ENCODE measurements at places on chromosomes 12 and 14.

DNA sequence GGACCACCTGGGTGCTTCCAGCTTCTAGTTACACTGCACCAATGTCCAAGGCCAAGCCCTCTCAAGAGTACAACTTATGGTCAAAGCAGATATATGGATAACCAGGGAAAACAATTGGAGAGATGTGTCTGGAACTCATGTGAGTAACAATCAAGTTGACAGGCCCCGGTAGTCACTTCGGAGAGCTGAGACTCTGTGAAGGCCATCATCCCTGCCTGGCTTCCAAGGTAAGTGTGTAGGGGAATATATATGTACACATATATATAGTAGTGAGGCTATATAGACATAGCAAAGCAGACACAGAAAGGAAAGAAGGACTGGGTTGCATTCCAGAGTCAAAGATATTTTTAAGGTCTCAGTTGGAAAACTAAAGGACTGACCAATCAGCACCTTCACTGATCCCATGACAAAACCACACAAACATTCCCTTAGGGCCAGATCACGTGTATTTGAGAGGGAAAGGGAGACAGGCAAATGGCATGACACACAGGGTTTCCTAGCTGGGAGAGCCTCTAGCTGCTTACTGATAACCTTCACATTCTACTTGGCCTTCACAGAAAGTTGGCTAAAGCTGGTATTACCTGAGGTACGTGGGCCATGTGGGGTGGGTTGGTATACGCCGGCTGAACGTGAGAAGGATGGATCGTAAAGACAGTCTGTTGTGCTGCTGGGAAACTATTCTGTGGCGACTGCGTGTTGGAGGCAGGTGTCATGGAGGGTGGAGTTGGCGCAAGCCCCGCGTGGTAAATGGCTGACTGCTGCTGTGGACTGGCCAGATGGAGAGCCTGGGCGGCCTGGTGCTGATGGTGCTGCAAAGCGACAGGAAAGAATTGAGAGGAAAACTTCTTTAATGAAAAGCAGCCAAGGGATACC is 50.0 kb downstream of the SH2B3 start:
- DNase-seq: no peak

DNA sequence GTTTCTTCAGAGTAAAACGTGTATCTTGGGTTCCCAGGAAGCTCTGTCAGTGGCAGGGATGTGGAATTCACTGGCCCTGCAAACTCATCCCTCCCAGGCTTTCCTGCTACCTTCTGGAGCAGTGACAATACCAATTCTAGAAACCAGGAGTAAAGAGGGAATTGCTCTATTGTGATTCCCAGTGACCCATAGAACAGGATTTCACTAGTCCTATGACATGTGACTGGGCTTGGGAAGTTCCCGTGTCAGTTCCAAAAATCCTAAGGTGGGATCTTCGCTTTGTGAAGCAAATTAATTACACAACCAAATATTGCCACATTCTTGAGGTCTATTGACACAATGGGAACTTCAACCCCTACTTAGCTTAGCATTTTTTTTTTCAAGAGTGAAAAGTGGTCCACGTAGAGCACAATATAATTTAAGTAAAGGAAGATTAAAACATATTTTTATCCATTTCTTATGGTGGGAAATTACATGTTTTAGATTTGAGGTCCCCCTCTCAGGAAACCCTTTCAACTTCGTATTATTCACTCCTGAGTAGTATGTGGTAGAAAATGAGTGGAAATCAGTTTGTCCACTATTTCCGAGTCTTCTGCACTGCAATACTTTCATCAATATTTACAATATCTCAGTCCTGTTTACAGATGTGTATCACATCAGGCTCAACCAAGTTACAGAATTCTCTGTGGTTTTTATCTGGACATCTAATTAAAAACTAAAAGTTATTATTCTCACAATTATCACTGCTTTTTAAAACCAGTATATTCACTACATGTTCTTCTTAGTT is 88.9 kb upstream of the SOX5 start:
- DNase-seq: no peak

DNA sequence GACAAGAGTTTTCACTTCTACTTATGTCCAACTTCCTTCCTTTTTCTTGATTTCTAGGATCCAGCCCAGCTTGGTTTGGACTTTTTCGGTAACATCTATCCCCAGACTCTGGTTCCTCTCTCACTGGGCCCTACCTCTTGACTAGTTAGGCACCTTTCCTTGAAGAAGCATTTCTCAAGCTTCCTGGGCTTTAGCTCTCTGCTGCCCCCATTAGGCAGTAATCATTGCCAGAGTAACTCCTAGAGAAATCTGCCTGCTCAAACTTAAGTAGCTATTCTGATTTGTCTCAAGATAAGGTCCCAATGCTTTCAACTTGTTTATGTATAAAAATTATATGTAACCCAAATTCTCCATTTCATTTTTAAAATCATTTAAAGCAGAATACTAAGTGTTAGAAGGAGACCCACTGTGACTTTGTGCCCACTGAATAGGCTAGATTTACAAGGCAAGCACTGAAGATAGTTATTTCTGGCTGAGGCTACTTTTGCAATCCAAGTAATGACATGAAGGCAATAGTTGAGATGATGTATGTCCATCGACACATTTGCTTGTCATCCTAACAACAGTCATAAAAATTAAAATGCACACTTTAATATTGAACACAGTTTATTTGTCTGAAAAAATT is 275.0 kb upstream of the G2E3 start:
- no peak for DNase-seq

GRCh38 chr12:52096332-52097044 is 17.0 kb downstream of the SMIM41 start:
- DNase-seq: no peak

DNA sequence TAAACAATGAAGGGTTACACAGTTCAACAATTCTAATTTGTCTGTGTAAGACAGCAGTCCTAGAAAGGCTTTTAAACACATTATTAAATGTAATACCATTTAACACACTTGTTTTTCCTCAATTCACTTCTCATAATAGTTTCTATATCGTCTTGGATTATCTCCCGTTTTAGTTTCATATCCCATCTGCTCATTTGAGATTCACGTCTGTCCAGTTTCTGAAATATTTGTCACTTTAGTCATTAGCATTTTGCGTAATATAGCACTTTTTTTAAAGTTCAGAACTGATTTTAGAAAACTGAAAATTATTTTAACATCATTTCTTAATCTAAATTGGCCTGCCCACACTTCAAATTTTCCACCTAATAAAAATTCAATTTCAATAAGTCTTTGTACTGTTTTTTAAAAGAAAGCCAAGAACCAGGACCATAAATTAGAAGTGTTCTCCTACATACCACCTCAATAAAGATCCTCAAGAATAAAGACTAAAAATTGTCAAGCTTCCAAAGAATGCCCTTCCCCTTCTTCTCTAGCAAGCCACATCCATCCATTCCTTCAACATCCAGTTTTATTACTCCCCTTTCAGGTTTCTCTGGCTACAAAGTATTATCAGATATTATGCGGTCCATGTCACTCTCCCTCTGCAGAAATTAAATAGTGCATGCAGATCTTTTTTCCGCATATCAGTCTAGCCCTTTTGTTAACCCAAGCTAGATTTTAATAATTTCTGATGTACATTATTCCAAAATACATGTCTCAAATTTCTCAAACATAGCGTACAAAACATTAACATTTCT is 11.9 kb downstream of the MED13L start:
- no peak for DNase-seq

- DNase-seq: no peak
Observed at GRCh38 chr12:112988224-112988623, 9.9 kb downstream of the OAS2 start.

- no peak for DNase-seq
Observed at GRCh38 chr12:120287491-120287890, 4.2 kb downstream of the RNU4-2 start.

DNA sequence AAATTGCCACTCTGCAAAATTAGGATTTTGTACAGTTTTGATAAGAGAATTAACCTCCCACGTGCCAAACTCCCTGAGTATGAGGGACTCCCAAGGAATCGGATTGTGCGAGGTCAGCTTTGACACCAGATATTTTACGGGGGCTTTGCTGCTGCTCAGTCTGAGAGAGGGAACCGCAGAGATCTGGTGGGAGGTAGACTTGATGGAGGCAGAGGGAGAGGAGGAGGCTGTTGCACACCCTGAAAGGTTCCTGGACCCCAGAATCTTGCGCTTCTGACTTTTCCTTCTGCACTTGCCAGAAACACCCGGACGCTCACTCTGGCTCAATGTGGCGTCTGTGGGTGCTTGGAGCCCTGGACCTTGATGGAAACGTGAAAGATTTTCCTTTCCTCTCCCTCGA is 83.9 kb downstream of the PAPOLA start:
- DNase-seq: no peak

- no peak for DNase-seq
Observed at GRCh38 chr14:22888662-22889061, 5.6 kb downstream of the REM2 start.

- no peak for DNase-seq
Observed at GRCh38 chr12:114401328-114402083, 4.4 kb downstream of the TBX5 start.

DNA sequence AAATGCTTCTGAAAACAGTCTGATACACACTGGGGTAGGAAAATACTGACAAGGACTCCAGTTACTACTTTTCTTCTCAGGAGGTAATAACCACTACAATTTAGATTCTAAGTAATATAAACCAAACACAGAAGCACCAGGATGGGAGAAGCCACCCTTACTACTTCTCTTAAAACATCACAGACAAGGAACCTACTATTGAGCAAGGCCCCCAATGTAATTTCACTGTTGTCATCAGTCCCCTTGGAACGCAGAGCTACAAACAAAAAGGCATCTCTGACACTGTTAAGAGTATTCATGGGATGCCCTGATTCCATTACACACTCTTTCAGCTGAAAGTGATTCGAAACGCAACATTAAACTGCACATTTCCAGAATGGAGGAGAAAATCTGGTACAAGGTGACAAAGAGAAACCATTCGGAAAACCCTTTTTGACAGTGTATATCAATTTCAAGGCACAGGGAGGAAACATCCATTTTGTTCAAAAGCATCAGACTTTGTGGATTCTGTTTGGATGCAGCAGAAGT is 185.9 kb downstream of the PPM1H start:
- DNase-seq: no peak

DNA sequence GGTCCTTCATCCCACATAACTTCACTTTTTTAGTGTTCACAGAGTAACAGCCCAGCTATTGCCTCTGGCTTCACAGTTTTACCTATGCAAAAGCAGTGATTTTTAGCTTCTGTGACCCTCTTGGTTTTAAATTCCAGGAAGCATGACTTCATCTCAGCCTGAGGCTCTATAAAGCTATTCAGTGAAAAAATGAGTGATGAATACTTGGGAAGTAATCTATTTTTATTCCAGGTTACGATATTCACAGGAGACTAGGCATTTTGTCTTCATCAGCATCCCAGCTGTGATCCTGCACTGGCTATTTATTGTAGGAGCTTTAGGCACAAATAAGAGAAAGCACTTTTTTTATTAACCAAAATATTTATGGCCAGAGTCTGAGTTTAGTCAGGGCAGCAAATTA is 164.8 kb downstream of the SNAPC1 start:
- no peak for DNase-seq

- DNase-seq: no peak
Observed at GRCh38 chr12:13735734-13736133, 245.7 kb downstream of the GRIN2B start.

GRCh38 chr12:82207556-82207955 is 150.6 kb downstream of the CCDC59 start:
- no peak for DNase-seq

GRCh38 chr12:2633825-2634200 is 161.0 kb upstream of the FKBP4 start:
- DNase-seq: no peak

DNA sequence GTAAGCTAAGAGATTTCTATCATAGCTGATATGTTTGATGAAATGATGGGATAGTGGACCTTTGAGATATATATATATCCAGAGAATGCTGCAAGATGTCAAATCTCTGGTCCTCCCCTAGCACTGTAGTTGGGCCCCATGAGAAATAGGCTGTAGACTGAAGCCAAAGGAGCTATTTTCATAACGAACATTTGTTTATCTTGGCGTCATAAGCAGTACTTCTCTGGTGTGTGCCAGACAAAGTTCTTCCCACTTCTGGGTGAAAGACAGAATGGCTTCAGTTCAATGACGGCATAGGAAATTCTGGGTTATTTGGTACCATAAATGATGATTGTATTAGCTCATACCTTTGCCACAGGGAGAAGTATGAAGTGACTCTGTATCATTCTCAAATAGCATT is 534.3 kb downstream of the SOX5 start:
- DNase-seq: no peak

DNA sequence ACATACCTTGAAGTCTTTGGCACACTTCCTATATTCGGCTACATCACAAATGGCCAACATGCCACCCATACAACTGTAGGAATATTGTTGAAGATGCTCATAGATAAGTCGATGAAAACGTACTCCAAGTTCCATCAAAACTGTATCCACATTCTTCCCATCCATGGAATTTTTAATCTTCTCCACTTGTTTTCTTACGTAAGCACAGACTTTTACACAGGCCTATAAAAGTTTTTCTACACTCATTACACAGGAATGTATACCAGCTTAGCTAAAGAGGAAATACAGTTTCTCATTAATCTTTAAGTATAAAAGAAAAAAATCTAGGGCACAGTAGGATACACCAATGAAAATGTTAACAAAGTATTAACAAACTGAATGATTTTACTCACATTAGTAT is 59.1 kb downstream of the EXOC5 start:
- no peak for DNase-seq

GRCh38 chr12:46364777-46365580 is 7.6 kb downstream of the SLC38A2 start:
- DNase-seq: no peak

DNA sequence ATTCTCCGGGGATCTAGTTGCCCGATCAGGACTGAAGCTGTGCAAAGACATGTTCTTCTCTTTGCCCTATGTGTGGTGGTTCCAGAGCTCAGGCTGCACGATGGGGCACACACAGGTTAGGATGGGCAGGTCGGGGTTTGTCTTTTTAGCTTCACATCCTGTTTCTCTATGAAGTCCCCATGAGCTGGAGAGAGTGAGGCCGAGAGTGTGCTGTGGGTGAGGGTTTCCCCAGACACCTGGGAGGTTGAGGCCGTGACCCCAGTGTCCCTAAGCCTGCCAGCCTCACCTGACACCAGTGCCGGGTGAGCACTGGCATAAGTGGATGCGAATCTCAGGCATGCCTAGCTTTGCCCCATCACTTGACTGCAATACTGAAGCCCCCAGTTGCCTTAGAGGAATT is 32.9 kb upstream of the IGF1 start:
- no peak for DNase-seq

- DNase-seq: no peak
Observed at GRCh38 chr12:98352218-98352811, 163.1 kb upstream of the TMPO start.

- no peak for DNase-seq
Observed at GRCh38 chr14:68552602-68553001, 240.3 kb downstream of the ZFP36L1 start.

DNA sequence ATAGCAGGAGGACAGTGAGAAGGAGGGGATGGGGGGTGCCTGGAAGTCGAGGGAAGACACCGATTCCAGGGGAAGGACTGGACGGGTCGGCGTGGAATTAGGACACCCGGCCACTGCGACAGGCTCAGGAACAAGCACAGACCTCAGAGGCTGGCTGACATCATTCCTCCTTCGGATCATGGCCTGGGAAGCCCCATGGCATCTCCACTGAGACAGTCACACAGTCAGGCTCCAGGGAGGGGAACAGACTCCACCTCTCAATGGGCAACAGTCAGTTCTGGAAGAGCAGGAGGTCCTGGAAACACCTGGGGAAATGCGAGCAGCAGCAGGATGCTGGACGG is 67.9 kb upstream of the FBRSL1 start:
- no peak for DNase-seq

All from activated T-cell treated with anti-CD3 and anti-CD28 coated beads for 4 hours (primary cell).